ENCODE measurements at places on chromosomes 4 and X. TPM values are rescaled to one million over a fixed set of nuclear protein-coding genes. Genes with fewer than 3 reads are reported as not detected.

GRCh38 chr4:142607976-142608375, 238.1 kb downstream of the INPP4B start:
- no peaks in the 10 kb centered on the region for H3K27me3 ChIP-seq
- no peak overlapping the region for H3K4me3 ChIP-seq
- H3K4me1 ChIP-seq, result no peaks in the 10 kb centered on the region
- H3K27ac ChIP-seq, result no peak overlapping the region
- no peak for DNase-seq

GRCh38 chr4:33200377-33200776, 2480.2 kb downstream of the PCDH7 start:
- H3K36me3 ChIP-seq, result no peaks in the 10 kb centered on the region

DNA sequence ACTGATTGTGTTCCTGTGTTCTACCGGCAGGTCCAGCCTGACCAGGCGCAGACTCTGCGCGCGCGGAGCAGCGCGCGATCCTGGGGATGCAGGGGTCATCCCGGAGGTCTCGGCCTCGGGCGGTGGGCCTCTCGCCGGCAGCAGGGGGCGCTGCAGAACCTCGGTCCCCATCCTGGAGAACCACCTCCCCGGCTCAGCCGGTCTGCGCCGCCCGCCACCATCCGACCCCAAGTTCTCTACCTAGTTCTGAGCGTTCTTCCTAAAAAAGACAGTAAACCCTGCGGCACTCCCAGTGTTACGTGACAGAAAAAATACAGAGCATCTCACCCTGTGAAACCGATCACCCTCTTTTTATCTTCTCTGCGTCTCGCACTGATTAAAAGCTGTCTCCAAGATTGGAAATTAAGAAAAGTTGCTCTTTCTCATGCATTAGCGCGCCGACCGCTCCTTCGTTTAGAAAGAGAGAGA, 1.6 kb downstream of the TRPC3 start:
- no peaks in the 10 kb centered on the region for H3K36me3 ChIP-seq
- peak overlapping the region; percentile 60 for H3K4me3 ChIP-seq
- peaks cover 37% of the 10 kb centered on the region for H3K27me3 ChIP-seq
- H3K27ac ChIP-seq, result no peak overlapping the region
- peak; percentile 90 for DNase-seq

ABLIM2 gene
- 12.7 TPM for total RNA-seq

PDCL2 gene
- not detected for total RNA-seq

DNA sequence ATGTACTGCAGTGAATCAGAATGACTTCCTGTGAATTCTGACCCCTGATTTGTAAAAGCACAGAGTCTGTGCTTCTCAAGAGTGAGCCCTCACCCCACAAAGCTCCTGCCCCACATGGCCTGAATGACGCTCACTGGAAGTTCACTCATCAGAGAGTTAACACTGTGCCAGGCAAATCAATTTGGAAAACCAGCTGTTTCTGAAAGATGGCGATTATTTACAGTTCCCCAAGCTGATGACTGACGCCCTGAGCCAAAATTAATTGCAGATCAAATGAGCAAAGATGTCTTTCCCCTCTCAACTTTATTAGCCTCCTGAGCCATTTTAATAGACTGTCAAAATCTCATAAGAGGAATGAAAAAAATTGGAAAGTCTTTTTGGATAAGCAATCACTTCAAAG, 118.0 kb downstream of the SLC2A9 start:
- no peaks in the 10 kb centered on the region for H3K27me3 ChIP-seq
- no peak overlapping the region for H3K4me3 ChIP-seq
- H3K27ac ChIP-seq, result no peak overlapping the region
- no peak for DNase-seq
- H3K36me3 ChIP-seq, result no peaks in the 10 kb centered on the region
- peaks cover 3% of the 10 kb centered on the region for H3K4me1 ChIP-seq

CT55 gene
- total RNA-seq, result not detected

DNA sequence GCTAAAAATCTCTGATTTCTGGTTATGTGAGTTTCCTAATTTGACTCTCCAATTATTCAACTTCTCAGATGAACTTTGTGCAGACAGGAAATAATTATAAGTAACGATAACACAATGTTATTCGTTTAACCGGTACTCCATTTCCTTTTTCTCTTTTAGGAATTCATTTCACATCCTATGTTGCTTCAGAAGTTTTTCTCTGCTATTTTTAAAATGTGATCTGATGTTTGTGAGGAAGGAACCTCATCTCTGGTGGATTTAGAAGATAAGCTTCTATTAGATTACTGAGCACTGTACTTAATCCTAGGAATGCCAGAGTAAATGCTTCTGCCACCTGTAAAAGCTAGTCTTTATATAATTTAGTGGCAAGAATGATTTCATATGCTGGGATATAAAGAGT, 116.0 kb upstream of the ETNPPL start:
- no peak overlapping the region for H3K4me3 ChIP-seq
- DNase-seq, result no peak
- H3K36me3 ChIP-seq, result no peaks in the 10 kb centered on the region
- H3K27ac ChIP-seq, result no peak overlapping the region
- no peaks in the 10 kb centered on the region for H3K27me3 ChIP-seq
- no peaks in the 10 kb centered on the region for H3K4me1 ChIP-seq

- H3K36me3 ChIP-seq, result no peaks in the 10 kb centered on the region
- H3K4me1 ChIP-seq, result no peaks in the 10 kb centered on the region
- H3K4me3 ChIP-seq, result no peak overlapping the region
- no peak overlapping the region for H3K27ac ChIP-seq
- no peaks in the 10 kb centered on the region for H3K27me3 ChIP-seq
Observed at GRCh38 chr4:104395168-104395614, 99.5 kb downstream of the CXXC4 start.

DNA sequence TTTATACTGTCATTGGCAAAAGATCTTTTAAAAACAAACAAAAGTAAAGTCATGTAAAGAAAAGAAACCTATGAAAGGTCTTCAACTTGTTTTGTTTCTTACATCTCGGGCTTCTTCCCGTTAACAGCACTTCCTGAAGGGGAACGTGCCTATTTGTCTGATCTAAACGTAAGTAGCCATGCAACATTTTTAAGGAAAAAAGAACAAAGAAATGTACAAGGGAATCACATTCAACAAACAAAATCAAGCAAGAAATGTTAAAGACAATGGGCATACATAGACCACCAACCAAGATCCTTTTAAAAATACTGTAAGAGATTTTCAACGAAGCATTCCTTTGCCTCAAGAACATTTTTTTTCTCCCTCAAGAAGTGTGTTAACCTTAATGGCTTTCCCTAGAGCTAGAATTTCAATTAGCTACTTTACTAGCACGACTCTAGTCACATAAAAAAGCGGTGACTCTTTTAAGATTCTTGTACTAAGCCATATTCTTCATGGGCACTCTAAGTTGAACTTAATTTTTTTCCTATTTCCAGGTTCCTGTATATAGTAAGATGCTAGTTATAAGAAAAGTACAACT, 112.0 kb upstream of the TTC29 start:
- H3K4me1 ChIP-seq, result peaks cover 3% of the 10 kb centered on the region
- peak overlapping the region; percentile 67 for H3K27ac ChIP-seq
- no peaks in the 10 kb centered on the region for H3K36me3 ChIP-seq
- H3K27me3 ChIP-seq, result no peaks in the 10 kb centered on the region
